ENCODE measurements at places on chromosomes 5 and 9. TPM values are rescaled to one million over a fixed set of nuclear protein-coding genes. Genes with fewer than 3 reads are reported as not detected.

Gene CCNO
- total RNA-seq = 1.1 TPM

Gene SLC4A9
- total RNA-seq = 0.07 TPM

Gene ANKRD31
- total RNA-seq = under 0.01 TPM

Gene PLAC8L1
- total RNA-seq = 0.52 TPM

Gene NEUROG1
- not detected for total RNA-seq

Gene DDX46
- 20.5 TPM for total RNA-seq

Gene DIRAS2
- total RNA-seq = 0.33 TPM

All from smooth muscle cell of the pulmonary artery (primary cell).